ENCODE measurements at places on chromosomes 3 and 15.

DNA sequence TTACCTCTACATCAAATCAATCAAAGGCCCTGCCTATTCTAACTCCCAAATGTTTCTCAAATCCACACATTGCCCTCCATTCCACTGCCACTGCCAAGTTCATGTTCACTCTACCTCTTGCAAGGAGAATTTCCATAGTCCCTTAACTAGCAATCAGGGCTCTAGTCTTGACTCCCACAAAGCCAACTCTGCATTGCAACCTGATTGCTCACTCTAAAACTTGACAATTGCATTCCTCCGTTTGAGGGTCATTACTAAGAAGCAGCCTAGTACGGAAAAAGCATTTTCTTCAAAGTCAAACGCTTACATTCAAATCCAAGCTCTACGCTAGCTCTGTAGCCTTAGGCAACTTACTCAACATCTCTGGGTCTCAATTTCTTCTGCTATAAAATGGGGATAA is 1.2 kb downstream of the CPA3 start:
- no peak for DNase-seq

- no peak for DNase-seq
Observed at GRCh38 chr15:99137877-99138276, 33.0 kb downstream of the SYNM start.

- DNase-seq = no peak
Observed at GRCh38 chr15:75140080-75140879, 61.4 kb upstream of the C15orf39 start.

DNA sequence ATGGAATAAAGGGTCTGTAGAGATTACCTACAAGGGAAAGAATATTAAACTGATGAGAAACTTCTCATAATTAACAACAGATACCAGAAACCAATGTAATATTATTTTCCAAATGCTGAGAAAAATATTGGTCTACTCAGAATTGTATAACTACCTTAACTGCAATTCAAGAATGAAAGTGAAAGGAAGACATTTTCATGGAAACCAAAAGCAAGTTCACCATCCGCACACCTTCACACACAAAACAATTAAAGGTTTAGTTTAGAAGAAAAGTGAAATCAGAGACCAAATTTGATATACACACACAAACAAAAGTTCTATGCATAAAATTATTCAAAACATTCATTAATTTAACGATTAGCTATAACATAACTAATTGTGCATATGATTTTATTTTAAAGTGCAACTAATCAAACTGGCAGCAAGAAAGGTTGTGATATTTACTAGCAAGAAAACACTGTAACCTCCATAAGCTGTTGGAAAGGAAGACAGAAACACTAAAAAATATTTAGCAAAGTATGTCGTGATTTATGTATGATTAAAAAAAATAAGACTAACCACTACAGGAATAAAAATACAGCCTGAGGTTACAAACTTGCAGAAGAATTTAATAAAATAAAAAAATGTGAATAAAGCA is 395.5 kb downstream of the FGF12 start:
- DNase-seq = no peak

DNA sequence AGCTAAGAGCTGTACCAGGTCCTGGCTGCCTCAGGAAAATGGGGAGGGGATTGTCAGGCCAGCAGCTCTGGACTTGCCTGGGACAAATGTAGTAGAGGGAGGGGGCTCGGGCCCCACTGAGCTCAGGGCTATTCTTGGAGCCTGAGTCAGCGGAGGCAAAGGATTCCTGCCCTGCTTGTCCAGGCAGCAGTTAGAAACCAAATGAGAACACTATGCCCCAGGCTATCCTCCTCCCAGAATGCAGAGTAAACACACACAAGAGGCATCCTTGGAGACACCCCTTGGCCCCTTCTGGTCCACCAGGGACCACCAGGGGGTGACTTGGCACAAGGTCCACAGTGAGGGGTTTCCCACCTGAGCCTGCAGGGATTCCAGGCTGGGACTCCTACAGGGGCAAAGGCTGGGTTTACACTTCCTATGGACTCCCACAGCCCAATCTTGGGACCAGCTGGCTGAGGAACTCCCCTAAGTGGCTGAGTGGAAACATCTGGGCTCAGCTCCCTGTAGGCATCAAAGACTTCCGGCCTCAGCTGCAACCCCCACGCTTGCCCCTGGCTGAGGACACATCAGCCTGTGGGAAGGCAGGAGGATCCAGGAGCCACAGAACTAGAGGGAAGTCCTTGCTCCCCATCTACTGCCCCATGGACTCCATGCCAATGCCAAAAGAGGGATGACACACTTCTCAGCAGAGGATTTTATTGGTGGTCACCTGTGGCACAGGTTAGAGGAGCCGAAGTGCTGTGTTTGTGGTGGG is 3.4 kb upstream of the COL7A1 start:
- DNase-seq = no peak

- no peak for DNase-seq
Observed at GRCh38 chr3:160885791-160886286, 129.8 kb downstream of the PPM1L start.

DNA sequence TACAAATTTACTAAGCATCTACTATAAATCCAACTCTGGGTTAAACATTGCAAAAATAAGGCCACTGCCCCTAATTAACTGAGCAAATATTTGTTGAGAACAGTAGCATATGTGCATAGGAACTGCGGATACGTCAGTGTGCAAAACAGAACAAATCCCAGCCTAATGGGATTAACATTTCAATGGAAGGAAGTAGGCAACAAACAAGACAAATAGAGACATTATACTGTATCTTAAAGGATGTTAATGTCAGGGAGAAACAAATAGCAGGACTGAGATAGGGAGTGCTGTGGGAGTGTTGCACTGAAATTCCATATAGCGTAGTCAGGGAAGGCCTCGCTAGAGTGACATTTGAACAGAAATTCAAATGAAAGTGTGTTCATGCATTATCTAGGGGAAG is 89.7 kb upstream of the KCNAB1 start:
- DNase-seq = no peak

- no peak for DNase-seq
Observed at GRCh38 chr3:100020876-100021644, 93.2 kb downstream of the FILIP1L start.
